ENCODE measurements at places on chromosomes 7 and 10. TPM values are rescaled to one million over a fixed set of nuclear protein-coding genes. Genes with fewer than 3 reads are reported as not detected.

DNA sequence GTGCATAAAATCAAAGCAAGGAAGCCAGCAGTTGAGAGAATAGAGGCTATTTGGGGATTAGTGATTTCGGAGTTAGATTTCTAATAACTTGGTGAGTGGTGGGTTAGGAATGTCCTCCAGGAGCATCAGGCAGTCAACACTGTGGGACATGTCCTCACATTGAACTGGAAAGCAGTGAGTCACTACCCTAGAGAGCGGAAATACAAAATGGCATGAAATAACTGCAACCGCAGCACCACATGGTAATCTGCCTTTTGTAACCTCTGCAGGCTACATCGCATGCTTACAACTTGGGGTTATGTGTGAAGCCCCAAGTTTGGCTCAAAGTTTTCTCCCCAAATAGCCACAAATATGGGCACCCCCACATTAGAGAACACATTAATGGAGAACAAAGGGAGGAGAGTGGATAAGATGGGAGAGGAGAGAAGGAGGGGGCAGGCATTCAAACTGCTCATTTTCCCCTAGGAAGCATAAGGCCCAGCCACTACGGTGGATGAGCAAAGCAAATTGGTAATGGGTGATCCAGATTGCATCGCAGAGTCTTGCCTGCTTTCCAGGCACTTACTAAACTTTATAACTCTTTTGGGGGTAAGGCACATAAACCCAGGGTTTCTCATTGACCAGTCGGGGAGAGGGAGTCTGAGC, 22.0 kb upstream of the SLF2 start:
- DNase-seq = no peak

DNA sequence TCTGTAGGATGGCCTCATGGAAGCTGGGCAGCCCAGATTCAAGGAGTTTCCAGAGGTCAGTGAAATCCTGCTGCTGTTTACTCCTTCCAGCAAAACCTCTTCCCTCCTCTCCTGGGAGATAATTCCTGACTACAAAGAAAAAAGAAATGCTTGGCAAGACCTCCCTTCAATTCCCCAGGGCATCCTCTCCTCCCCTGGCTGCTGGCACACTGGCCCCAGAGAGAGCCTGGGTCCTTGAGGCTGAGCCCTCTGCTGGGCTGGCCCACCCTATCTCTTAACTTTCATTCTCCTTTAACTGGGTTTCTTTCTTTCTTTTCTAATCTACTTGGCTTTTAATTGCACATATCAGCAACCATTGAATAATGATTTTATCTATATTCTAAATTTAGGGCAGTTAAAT, 7.7 kb downstream of the DRGX start:
- DNase-seq = no peak

GRCh38 chr7:20559883-20560282, 55.6 kb upstream of the ABCB5 start:
- DNase-seq = no peak

- DNase-seq = no peak
Observed at GRCh38 chr7:138710536-138711385, 9.6 kb upstream of the SVOPL start.

DNA sequence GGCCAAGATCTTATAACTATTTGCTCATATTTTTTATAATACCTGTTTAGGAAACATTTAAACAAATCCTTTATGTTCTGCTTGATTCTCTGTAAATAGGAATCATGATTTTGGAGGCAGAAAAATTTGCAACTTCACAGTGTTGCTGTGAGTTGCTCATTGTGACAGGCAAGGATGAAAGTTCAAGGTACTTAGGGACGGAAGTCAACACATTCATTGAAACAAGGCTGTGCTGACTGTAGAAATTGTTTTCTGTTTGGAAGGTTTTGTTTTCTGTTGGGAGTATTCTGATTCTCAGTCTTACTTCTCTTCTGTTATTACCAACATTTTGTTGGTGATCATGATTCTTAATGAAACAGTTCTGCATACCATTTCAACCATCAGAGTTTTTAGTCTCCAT, 54.9 kb downstream of the FANK1 start:
- no peak for DNase-seq

DNA sequence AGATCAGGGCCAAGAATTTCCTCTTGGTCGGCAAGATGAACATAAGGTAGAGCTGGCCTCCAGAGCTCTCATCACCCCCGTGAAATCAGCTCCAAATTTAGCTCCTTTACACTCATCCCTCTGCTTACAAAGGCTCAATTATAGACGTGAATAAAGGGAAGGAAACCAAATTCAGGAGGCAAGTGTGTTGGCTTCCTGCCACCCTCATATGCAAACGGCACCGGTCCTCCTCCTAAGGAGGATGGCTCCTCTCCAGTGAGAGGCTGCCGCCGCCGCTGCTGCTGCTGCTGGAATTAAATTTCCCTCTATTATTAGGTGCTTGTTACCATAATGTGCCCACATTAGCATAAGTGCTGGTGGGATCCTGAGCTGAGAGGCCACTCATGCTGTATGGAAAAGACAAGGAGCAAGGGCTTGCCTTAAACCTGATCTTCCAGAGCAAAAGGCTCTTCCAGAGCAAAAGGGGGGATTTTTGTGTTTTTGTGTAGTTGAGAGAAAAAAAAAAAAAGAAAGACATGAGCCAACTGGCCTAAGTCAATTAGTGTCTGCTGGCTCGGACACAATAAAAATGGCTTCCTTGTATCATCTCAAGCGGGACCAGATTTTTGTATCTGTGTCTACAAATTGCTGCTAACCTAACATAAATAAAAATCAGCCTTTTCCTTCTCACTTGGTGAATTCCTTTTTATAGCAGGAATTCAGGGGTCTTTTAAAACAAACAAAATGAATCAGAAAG, 68.4 kb downstream of the CDHR3 start:
- DNase-seq = no peak

- no peak for DNase-seq
Observed at GRCh38 chr10:35442592-35442991, 106.3 kb downstream of the CCNY start.

DNA sequence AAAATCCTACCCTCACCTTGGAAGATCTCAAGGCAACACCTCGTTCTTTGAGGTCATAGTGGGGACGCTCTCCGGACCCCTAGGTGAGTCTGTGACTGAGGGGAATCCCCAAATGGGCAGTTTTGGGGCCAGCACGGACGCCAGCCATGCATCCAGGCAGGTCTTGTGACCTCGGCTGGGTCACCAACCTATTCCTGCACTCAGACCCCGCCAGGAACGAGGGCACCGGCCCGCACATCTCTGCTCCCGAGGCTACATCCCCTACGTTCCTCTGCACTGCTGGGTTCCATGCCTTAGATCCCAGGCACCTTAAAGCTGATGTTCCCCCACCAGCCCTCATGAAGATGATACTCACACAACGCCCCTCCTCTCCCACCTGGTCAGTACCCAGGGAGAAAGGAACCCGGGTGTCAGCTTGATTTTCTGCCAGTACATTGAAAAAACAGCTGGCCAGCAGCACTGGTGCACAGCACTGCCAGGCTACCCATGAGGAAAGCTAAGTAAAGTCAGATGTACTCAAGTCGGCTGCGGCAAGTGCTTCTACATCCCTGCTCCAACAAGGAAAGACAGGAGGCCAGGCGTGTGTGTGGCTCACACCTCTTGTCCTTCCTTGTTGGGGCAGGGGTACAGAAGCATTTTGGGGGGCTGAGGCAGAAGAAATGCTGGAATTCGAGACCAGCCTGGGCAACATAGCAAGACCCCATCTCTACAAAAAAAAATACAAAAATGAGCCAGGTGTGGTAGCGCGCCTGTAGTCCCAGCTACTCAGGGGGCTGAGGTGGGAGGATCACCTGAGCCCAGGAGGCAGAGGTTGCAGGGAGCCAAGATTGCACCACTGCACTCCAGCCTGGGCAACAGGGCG, 48.1 kb downstream of the DIP2C start:
- peak; percentile 66 for DNase-seq

DNA sequence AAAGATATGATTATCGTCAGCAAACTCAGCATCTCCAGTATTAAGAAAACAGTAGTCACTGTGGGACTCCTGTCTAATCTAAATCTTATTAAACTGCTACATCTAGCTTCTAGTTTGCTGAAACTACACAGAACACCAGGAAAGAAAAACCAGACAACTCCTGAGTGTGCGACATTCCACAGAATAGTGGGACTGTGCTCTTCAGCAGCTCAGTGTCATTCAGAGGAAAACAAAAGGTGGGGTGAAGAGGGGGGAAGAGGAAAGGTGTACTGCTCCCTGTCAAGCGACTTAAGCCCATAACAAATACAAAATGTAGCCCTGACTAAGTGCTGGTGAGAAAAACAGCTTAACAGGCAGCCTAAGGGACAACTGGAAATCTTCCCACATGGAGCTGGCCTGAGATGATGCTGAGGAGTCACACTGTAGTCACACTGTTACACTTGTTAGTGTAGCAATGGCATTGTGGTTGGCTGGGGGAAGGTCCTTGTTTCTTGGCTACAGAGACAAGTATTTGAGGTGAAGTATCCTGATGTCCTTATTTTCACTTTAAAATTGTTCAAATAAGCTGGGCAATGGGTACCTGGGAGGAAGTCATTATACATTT, 135.5 kb downstream of the USP6NL start:
- no peak for DNase-seq

- peak; percentile 31 for DNase-seq
Observed at GRCh38 chr7:155441856-155442255, 16.1 kb upstream of the EN2 start.

DNA sequence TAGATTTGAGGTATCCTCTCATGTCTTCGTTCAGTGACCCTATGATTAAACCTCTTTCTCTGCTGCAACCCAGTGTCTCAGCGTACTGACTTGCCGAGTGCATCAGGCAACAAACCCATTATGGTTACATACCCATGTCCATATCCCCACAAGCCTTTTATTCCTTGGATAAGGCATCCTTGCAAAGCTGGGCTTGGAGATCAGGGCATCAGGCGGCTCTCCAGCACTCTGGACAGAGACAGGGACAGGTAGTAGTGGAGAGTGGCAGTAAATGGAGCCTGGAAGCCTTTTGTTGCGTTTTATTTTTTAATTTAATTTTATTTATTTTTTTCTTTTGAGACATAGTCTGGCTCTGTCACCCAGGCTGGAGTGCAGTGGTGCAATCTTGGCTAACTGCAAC, 32.0 kb upstream of the NPFFR1 start:
- no peak for DNase-seq

- no peak for DNase-seq
Observed at GRCh38 chr10:18483516-18484186, 167.7 kb downstream of the NSUN6 start.

DNA sequence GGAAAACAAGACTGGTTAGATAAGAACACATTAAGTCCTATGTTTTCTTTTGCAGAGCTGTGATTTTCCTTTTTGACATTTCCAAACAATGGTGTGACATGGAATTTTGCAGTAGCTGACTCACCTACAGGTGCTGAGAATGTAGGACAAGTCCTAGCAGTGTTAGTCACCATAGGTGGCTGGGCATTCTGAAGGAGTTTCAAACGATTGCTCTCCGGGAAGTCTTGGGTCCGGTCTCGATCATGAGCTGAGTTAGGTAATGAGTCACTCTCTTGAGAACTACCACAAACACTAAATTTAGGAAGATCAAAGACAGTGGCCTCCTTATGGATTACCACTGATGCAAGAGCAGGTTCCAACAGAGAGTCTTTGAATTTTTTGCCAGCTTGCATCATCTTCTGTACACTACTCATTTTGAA, 3.6 kb downstream of the FIGNL1 start:
- no peak for DNase-seq

DNA sequence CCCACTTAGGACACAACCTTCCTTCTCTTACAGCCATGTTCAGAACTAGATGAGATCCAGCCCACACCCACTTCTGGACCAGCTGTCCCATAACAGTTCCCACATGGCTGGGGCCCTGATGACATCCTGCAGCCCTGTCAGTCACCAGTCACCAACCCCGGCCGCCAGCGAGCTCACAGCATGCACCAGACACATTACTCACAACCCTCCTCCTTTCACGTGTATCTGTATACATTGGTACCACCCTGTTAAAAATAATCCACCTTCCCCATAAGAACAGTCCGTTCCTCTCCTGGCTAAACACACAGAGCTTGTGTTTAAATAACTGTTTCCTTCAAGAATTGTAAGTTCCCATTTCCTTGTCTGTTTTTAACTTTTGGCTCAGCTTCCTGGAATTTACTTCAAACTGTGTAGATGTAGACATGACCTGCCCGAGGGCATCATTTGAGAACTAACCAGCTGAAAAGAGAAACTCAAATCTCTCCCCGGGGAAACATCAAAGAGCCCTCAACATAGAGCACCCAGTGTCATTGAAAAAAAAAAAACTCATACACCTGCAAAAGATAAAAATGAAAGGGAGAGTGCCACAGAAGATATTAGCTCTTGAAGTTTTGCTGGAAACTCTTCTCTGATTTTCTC, 26.0 kb upstream of the PRLHR start:
- no peak for DNase-seq

GRCh38 chr7:84136336-84136735, 58.3 kb downstream of the SEMA3A start:
- DNase-seq = no peak

- DNase-seq = no peak
Observed at GRCh38 chr10:102188298-102188940, 36.2 kb downstream of the NOLC1 start.

DNA sequence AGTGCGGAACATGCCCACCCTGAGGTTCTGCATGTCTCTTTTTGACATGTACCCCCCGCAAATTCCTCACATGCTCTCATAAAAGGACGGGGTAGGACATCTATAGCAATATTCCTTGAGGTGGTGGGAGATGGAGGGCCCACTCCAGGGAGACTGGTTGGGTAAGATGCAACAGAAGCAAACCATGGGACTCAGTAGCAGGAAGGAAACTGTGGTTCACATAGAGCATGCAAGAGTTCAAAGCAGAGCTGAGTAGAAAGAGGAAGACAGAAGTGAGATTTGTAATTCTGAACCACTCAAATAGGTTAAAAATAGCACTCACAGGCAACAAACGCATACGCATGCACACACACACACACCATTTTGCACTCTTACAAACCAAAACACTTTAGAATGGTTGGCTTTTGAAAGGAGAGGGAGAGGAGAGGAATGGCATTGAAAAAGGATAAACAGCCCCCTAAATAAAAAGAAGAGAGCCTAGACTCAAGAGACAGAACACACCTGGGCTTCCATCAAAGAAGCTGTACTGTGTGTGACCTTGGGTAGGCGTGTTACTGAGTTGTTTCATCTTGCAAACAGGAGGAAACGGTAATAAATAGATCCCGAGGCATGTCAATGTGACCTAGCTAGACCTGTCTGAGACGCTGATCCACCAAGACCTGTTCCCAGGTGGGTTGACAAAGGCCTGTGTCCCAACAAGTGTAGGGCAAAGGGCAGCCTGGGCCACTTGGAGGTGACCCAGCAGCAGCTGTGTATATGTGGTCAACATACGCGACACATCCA, 77.6 kb upstream of the LRRC4 start:
- peak; percentile 48 for DNase-seq

- peak; percentile 90 for DNase-seq
Observed at GRCh38 chr10:97914837-97915211, 65.2 kb downstream of the GOLGA7B start.

GRCh38 chr7:140977741-140978140, 37.0 kb downstream of the MRPS33 start:
- DNase-seq = no peak

LRRC4 gene
- 3.4 TPM for total RNA-seq

PDZD7 gene
- total RNA-seq = 0.48 TPM

IFIT3 gene
- 17.0 TPM for total RNA-seq

RBP4 gene
- total RNA-seq = 3.1 TPM

PTPN20 gene
- 1.1 TPM for total RNA-seq

EPDR1 gene
- total RNA-seq = 42.6 TPM

HYCC1 gene
- total RNA-seq = 76.4 TPM

Data from posterior vena cava (tissue), 2 donors.